ENCODE measurements at places on chromosomes 6 and 20. TPM values are rescaled to one million over a fixed set of nuclear protein-coding genes. Genes with fewer than 3 reads are reported as not detected.

NHLRC1 gene
- 0.32 TPM for total RNA-seq

C20orf204 gene
- 6.4 TPM for total RNA-seq

OR2H2 gene
- not detected for total RNA-seq

DNA sequence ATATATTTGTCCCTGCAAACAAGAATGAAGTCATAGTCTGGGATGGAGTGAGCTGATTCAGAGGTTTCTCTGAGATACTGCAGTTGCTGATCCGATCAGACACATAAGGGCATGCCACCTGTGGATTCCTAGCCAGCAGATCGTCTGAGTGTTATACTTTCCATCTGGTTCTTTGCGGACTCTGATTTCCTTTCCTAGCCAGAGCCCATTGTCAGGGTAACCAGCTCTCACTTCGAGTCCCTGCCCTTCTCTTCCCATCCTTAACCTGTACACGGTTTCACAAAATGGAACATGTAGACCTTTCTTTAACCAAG, 100.9 kb downstream of the TMEM200A start:
- no peak for DNase-seq
- H3K4me1 ChIP-seq, result peaks cover 34% of the 10 kb centered on the region
- no peak overlapping the region for H3K27ac ChIP-seq
- no peak overlapping the region for H3K4me3 ChIP-seq
- peaks cover 3% of the 10 kb centered on the region for H3K36me3 ChIP-seq

- DNase-seq, result no peak
- H3K4me1 ChIP-seq, result no peaks in the 10 kb centered on the region
- H3K36me3 ChIP-seq, result no peaks in the 10 kb centered on the region
- H3K27me3 ChIP-seq, result no peaks in the 10 kb centered on the region
- no peak overlapping the region for H3K4me3 ChIP-seq
- H3K27ac ChIP-seq, result no peak overlapping the region
These were observed 28.5 kb upstream of the PAK5 start for GRCh38 chr20:9867196-9867980.

- no peak overlapping the region for H3K4me3 ChIP-seq
- DNase-seq, result no peak
- no peaks in the 10 kb centered on the region for H3K4me1 ChIP-seq
- no peak overlapping the region for H3K27ac ChIP-seq
- H3K27me3 ChIP-seq, result no peaks in the 10 kb centered on the region
- no peaks in the 10 kb centered on the region for H3K36me3 ChIP-seq
These were observed 298.2 kb downstream of the PAX1 start for GRCh38 chr20:22003680-22004079.

DNA sequence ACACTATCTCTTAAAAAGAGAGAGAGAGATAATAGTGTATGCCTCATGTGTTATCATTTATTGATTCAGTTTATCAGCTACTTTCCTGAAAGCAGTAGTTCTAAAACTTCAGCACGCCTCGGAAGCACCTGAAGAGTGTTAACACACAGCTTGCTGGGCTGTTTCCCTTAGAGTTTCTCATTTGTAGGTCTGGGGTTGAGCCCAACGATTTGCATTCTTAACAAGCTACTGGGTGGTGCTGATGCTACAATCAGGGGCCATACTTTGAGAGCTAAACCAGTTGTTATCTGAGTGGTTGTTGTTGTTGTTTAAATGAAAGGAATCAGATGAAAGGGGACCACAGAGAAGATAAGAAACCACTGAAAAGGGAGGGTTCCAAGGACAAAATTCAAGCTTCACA, 32.6 kb downstream of the SIM1 start:
- H3K36me3 ChIP-seq, result no peaks in the 10 kb centered on the region
- no peak overlapping the region for H3K4me3 ChIP-seq
- no peak for DNase-seq
- H3K4me1 ChIP-seq, result no peaks in the 10 kb centered on the region
- H3K27ac ChIP-seq, result no peak overlapping the region

GRCh38 chr6:143059663-143060353, 881 bp upstream of the AIG1 start:
- H3K4me1 ChIP-seq, result peaks cover 25% of the 10 kb centered on the region
- peak; percentile 56 for DNase-seq
- peak overlapping the region; percentile 93 for H3K27ac ChIP-seq
- peak overlapping the region; percentile 90 for H3K4me3 ChIP-seq

Measured in activated CD8-positive, alpha-beta T cell treated with anti-CD3 and anti-CD28 coated beads, Interleukin-2, amount 10 ng/mL, durations not matched to agents 7 days and 5 days (primary cell).